NCI-H1092 (cell line): ENCODE measurements at places on chromosomes 11 and 22.

- no peak for DNase-seq
These were observed 19.4 kb upstream of the CTSD start for GRCh38 chr11:1782831-1783724.

DNA sequence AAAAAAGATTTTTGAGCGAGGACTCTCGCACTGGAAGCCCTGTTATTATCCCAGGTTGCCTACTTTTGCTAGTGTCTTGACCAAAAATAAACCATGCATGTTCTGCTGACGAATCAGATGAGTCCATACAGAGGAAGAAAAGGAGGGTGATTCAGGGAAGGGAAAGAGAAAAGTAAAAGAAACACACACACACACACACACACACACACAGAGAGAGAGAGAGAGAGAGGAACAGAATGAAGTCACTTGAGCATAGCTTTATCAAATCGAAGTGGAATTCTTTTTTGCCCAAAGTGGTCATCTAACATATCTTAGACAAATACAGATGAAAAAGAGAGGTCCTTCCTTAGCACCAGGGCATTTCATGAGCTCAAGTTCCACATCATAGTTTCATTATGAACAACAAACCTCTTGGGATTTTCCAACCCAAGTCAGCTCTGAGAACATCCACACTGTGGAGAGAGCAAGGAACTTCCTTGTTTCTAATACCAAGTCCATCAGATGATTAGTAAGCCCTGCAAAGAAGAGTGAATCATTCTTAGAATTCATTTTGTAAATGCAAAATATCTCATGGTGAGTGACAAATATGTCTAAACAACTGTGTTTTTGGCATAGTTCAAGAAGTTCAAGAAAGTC lies 7.7 kb upstream of the MMP12 start:
- no peak for DNase-seq

- DNase-seq = no peak
These were observed 2.6 kb upstream of the P2RY2 start for GRCh38 chr11:73215191-73216134.

- no peak for DNase-seq
These were observed 13.4 kb upstream of the NECTIN1 start for GRCh38 chr11:119742263-119742861.

GRCh38 chr22:35622191-35622913 lies 5.2 kb upstream of the MB start:
- DNase-seq = peak; percentile 73

GRCh38 chr11:125455851-125456250 lies 40.2 kb downstream of the FEZ1 start:
- no peak for DNase-seq

GRCh38 chr11:554428-555226 lies 5.9 kb downstream of the LMNTD2 start:
- peak; percentile 68 for DNase-seq

GRCh38 chr11:118913411-118914125 lies 12.2 kb downstream of the BCL9L start:
- DNase-seq = no peak

- no peak for DNase-seq
These were observed 72.8 kb downstream of the MED15 start for GRCh38 chr22:20580179-20580578.

DNA sequence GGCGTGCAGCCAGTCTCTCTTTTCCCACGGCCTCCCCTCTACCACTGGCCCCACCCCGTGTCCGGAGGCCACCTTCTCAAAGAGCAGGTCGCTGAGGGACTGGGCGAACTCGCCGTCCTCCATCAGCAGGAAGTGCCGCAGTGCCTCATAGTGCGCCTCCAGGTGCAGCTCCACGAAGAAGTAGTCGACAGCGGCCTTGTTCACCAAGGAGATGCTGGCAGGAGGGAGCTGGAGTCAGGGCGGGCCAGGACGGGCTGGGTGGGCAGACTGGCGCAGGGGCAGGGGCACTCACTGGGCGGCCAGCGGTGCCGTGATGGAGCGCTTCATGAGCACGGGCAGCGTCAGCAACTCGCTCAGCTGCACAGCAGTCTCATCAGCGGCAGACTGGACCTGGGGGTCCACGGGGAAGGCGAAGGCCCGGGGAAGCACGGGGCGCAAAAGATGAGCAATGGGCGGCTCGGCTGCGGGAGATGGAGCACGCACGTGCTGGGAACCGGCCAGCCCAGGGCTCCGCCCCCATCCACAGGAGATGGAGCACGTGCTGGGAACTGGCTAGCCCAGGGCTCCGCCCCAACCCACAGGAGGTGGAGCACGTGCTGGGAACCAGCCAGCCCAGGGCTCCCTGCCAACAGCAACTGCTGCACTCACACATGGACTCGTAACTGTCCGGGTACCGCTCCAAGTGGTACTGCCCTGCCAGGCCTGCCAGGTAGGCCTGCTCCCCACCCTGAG lies 18.4 kb downstream of the SELENOO start:
- DNase-seq = peak; percentile 19

GRCh38 chr11:14144934-14145333 lies 182.4 kb downstream of the SPON1 start:
- no peak for DNase-seq

DNA sequence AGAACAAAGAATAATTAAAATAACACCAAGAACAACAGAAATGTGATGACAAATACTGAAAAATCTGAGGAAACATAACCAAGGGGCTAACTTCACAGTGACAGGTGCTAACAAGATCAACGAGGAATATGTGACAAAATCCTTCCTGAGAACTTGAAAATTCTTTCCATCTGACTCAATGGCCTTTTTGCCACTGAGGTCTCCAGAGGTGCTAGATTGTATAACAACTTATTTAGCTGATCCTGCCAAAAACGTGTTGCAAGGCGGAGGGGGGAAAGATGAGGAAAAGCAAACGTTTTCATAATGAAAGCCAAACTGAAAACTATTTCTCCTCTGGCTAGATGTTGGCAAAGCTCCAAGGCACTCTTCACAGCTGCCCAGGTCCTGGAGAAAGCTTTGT lies 364.5 kb downstream of the NTM start:
- DNase-seq = no peak

DNA sequence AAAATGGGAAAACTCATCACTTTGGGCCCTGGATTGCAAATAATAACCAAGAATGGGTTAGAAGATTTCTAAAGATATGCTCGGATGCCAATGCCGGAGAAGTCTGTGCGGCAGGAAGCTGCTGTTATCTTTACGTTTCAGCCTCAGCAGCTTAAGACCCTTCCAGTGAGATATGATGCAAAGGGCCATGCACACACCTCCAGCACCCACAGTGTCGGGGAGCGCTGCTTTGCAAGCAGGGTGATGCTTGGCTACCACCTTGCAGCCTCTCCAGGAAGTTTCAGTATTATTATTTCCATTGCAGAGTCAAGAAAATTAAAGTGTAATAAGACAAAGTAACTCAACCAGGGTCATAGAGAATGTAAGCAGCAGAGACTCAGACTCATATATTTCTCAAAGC lies 37.3 kb downstream of the LARGE1 start:
- no peak for DNase-seq

GRCh38 chr11:76854709-76855108 lies 6.0 kb upstream of the ACER3 start:
- DNase-seq = no peak

DNA sequence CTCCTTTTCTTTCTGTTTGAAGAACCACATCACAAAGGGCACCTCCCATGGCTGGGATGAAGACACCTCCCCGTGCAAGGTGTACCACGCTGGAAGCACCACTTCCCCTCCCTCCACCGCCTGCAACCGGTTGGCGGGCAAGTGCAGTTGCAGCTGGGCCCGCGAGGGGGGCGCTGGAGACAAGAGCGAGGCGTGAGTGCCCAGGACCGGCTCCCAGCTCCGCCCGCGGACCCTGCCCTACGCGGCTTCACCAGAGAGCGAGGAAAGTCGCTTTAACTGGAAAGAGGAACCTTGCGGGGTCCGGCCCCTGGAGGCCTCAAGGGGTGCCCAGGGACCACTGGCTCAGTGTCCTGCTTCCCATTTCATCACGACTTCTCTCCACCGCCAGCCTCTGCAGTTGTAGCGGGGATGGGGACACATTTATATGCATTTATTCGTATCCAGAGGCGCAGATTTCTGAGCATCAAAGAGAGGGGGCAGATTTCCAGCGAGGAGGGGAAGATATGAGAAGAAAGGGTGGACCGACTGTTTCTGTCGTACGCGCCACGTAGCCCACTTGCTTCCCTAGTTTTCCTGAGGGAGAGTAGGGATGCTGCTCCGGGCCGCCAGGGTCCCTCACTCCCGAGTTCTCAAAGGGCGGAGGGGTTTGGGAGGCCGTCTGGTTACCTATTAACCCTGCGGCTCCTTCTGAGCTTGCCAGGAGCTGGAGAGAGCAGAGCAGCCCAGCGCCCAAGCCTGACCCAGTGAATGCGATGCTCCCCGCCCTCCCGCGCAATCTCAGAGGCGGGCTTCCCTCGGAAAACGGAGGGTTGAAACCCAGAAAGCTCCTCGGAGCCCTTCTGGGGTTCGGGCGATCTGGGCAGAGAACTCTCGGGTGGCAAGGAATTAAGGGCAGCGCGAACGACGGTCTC lies 3.5 kb downstream of the ESAM start:
- DNase-seq = peak; percentile 74

GRCh38 chr11:59076876-59077571 lies 9.1 kb upstream of the GLYATL1B start:
- DNase-seq = no peak

DNA sequence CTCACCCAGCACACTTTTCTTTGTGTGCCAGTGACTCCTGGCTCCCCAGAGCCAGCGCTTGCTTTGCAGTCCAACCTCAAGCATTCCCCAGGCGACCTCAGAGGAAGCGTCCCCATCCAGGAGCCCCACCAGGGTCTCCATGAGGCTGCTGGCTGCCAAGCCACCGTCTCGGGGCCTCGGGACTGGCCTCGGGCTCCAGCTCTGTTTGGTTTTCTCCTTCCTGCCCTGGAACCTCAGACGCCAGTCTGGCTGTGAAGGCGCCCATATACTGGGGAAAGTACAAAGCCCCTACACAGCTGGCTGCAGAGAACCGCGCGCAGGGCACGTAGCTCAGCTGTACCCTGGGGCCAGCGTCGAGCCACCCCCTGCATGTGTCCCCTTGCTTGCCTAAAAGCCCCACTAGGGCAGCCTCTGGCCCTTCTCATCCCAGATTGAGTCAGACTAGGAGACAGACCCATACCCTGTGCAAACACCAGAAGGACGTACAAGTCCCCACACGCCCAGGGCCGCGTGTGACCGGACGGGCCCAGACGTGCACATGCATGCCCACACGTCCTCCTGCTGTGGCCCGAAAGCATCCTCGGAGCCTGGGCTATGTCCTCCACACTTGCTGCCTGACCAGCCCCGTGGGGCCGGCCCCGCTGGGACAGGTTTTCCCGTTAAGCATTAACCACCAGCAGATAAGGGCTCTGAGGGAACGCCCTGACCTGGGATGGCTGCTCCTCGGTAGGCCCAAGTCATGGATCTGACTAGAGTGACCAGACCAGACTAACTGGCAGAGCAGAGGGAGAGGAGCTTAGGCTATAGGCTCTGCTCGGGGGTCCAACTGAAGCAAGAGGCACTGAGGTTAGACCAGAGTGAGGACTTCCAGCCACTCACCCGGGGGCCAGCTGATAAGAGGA lies 4.2 kb upstream of the SYT8 start:
- DNase-seq = no peak

- DNase-seq = no peak
These were observed 19.5 kb downstream of the LHFPL7 start for GRCh38 chr22:24926849-24927579.

DNA sequence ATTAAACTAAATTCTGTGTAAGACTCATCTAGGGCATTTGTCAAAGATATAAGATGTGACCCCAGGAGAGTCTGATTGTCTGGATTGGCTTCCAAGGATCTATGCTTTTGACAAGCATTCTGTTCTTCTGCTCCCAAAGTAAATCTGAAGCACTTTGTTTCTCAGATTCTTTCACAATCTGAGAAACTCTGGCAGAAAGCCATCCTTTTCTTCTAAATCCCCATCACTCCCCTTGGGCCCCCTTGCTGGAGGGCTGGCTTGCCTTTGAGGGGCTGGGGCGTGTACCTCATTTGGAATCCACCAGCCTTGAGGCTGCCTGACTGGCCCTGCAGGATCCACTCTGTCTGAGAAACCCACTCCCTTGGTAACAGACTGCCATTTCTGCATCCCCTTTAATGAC lies 173.5 kb upstream of the CTSC start:
- no peak for DNase-seq

DNA sequence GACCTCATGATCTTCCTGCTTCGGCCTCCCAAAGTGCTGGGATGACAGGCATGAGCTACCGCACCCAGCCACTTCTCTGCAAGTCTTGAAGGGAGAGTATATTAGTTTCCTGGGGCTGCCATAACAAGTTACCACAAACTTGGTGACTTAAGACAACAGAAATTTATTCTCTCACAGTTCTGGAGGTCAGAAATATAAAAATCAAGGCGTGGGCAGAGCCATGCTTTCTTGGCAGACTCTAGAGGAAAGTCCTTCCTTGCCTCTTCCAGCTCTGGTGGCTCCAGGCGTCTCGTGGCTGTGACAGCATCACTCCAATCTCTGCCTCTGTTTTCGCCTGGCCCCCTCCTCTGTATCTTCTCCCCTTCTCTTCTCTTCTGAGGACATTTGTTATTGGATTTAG lies 110.2 kb upstream of the NAV2 start:
- DNase-seq = no peak

- DNase-seq = no peak
These were observed 126.1 kb downstream of the BRD1 start for GRCh38 chr22:49701380-49702067.

- no peak for DNase-seq
These were observed 361.5 kb upstream of the PDGFD start for GRCh38 chr11:104525416-104525815.

GRCh38 chr11:116929414-116930090 lies 92.1 kb upstream of the APOA1 start:
- no peak for DNase-seq
